ENCODE measurements at places on chromosomes 11 and 22.

- no peak overlapping the region for H3K27ac ChIP-seq
- no peak overlapping the region for H3K4me3 ChIP-seq
- H3K4me1 ChIP-seq = no peaks in the 10 kb centered on the region
- H3K27me3 ChIP-seq = no peaks in the 10 kb centered on the region
- no peak for DNase-seq
Observed at GRCh38 chr11:129546266-129546665, 170.6 kb downstream of the BARX2 start.

GRCh38 chr11:125372088-125372487 is 124.0 kb downstream of the FEZ1 start:
- H3K36me3 ChIP-seq = no peaks in the 10 kb centered on the region
- peak overlapping the region; percentile 42 for H3K27ac ChIP-seq
- H3K4me1 ChIP-seq = peaks cover 25% of the 10 kb centered on the region

DNA sequence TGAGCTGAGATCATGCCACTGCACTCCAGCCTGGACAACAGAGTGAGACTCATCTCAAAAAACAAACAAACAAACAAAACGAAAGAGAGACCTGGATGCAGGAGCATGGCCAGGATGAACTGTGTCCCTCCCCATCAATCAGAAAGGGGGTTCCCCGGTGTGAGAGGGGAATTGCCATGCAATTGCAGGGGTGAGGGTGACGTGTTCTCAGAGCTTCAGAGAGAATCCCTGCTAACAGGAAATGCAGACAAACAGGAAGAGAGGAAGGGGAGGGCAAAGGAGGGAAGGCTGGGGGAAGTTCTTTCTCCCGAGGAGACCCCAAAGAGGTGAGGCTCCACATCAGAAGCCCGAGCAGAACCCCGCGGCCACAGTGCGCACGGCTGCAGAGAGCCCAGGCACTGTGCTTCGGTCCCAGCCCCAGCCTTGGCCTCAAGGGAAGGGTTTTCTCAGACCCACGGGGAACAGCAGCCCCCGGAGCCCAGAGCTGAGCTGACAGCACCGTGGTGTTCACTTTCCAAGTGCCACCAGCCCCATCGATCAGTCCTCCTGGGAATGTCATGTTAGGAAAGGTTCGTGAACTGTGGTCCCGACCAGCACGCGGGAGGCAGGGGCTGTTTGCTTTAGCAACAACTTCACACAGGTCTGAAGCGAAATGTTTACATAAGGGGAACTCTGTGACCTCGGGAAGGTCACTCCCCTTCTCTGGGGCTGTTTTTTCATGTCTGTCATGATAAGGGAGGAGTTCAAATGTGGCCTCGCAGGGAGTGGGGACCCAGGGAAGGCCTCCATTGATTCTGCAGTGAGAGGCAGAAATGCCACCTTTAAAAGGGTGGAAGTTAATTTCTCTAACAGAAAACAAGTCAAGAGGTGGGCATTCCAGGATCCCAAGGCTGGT is 108.0 kb upstream of the ANO1 start:
- H3K27ac ChIP-seq = no peak overlapping the region
- H3K4me1 ChIP-seq = no peaks in the 10 kb centered on the region
- H3K4me3 ChIP-seq = no peak overlapping the region

GRCh38 chr11:70805243-70805642 is 406.9 kb downstream of the CTTN start:
- no peak for DNase-seq
- no peak overlapping the region for H3K27ac ChIP-seq
- no peaks in the 10 kb centered on the region for H3K36me3 ChIP-seq
- no peaks in the 10 kb centered on the region for H3K4me1 ChIP-seq
- H3K27me3 ChIP-seq = no peaks in the 10 kb centered on the region

GRCh38 chr11:119590651-119591351 is 138.2 kb downstream of the NECTIN1 start:
- H3K4me3 ChIP-seq = no peak overlapping the region
- DNase-seq = peak; percentile 91
- H3K27ac ChIP-seq = no peak overlapping the region
- H3K27me3 ChIP-seq = no peaks in the 10 kb centered on the region
- peaks cover 3% of the 10 kb centered on the region for H3K4me1 ChIP-seq
